ENCODE measurements at places on chromosomes 12 and 14. TPM values are rescaled to one million over a fixed set of nuclear protein-coding genes. Genes with fewer than 3 reads are reported as not detected.

- H3K4me1 ChIP-seq = no peaks in the 10 kb centered on the region
- H3K27ac ChIP-seq = no peak overlapping the region
- H3K4me3 ChIP-seq = no peak overlapping the region
- no peaks in the 10 kb centered on the region for H3K27me3 ChIP-seq
- no peak for DNase-seq
These were observed 91.5 kb downstream of the CPNE8 start for GRCh38 chr12:38813923-38814322.

DNA sequence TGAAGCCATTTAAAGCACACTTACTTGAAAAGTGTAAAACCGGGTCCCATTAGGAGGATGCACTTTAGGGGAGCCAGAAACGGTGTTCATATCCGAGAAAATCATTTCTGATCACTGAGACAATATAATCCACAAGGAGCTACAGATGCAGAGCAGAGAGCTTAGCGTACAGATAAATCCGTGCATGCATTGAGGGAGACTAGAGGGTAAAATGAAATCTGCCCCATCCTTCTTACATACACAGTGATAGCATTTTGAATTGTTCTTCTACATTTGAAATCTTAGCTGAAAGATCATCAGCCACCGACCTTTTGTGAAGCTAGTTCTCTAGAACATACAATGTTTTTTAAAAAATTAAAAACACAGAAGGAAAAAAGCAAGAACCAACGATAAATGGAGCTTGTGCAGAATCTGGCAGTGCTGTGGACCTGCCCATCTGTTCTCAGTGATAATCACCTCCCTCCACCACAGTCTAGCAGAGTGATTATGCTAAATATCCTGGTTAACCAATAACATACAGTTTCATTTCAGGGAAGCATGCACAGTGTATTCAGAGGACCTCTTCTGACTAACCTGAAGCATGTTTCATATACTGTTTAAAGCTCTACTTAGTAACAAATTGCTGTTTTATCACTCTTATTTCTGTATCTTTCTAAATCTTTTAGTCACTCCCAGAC lies 161.1 kb downstream of the PPFIA2 start:
- H3K4me1 ChIP-seq = no peaks in the 10 kb centered on the region
- no peak for DNase-seq
- no peak overlapping the region for H3K27ac ChIP-seq

Gene DTX3
- 22.3 TPM for total RNA-seq

Gene ACOT6
- total RNA-seq = not detected

Gene VSX2
- not detected for total RNA-seq

All from left ventricle myocardium inferior (tissue), 1 donor.